Kidney capillary endothelial cell (primary cell): ENCODE measurements at places on chromosomes 7 and 10.

DNA sequence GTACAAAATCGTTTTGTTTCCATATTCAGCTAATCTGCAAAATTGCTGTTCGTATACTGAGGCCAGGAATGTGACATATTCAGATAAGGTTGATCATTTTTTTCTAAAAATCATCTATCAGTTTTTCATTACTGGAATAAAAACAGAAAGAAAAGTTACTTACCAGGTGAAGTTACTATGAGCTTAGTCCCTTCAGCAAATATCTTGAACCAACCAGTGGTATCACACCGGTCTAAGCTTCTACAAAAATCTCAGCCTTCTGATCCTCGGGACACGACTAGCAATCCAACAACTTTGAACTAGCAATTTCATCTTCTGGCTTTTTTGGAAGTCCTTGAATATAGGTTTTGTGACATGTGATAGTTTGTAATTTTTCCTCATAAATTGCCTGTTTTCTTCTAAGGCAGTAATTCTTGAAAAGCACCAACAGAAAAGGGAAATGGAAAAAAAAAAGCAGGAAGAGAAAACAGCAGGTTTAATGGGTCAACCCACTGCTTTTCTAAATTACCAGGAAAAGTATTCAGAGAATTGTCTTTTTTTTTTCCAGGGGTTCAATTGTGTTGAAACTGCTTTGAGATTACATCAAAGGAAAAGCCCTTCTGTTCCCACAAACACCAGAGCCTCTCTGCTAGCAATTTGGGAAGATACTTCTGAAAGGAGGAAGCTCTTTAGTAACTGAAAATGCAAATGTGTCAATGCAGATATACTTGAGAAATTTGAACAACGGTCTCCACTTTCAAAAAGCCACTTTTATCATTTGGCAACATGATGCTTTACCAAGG lies 2.9 kb upstream of the TARP start:
- no peak for DNase-seq

GRCh38 chr7:115359119-115359518 lies 437.2 kb downstream of the MDFIC start:
- no peak for DNase-seq

DNA sequence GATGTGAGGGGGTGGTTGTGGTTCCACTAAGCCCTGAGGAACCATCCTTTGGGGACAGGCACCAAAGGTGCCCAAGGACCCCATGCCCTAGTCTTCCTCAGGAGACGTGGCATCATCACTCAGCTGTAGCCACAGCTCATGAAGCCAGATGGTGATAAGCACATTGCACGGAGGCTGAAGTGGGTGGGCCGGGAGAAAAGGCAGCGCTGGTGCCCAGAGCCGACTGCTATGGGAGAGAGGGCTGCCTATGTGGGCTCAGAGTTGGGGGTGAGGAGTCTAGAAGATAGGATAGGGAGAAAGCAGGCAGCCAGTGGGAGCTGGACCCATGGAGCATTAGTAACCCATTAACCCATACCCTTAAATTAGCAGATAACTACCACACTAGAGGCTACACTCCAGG lies 325.3 kb downstream of the RPS24 start:
- DNase-seq = no peak

- no peak for DNase-seq
Observed at GRCh38 chr10:57222129-57222528, 861.1 kb upstream of the ZWINT start.

DNA sequence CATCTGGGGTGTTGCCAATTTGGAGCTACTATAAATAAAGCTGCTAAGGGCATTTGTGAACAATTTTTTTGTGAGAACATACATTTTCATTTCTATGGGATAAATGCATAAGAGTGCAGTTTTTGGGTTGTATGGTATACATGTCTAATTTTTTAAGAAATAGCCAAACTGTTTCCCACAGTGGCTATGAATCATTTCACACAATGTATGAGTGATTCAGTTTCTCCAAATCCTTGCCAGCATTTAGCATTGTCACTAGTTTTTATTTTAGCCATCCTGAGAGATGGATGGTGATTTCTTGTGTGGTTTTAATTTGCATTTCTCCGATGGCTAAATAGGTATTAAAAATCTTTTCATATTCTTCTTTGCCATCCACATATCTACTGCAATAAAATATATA lies 105.3 kb downstream of the AMPH start:
- DNase-seq = no peak

DNA sequence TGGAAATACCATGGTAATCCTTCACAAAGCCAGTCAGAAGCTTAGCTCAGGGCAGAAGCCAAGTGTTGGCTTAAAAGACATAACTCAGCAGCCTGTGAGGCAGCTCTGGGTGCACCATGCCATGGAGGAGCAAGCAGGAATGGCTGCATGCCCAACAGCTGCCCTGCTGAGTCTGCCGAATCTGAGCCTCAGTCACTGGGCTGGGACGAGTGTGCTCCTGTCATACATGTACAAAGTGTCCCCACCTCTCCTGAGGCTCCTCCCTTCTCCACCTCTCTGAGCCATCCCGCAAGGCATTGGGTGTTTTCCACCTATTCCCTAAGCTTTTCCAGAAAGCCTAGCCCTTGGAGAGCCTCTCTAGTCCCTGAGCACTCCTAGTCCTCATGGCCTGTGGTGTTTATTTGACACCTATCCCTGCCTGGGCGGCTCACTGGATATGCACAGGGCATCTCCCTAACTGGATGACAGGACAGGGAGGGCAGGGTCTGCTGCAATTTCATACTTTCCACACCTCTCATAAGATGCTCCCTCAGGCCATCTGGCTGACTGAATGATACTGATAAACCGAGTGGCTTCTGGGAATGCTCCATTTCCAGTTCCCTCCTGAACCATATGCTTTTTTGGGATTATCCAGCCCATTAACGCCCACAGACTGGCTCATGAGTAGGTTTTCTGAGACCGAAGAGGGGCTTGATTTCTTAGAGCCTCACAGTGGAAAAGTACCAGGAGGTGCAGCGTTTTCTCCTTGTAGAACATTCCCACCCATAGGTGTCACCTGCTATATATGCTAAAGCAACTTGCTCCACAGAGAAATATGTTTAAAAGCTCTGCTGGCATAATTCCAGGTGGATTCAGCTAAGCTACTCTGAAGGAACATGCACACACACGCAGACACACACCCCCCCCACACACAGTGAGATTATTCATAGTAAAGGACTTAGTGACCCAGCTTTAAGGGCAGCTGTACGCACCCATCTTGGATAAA lies 199.3 kb downstream of the SNX10 start:
- no peak for DNase-seq
